ENCODE measurements at places on chromosomes 12 and 14. TPM values are rescaled to one million over a fixed set of nuclear protein-coding genes. Genes with fewer than 3 reads are reported as not detected.

Gene AGAP2
- 1.7 TPM for total RNA-seq

Gene RNASE12
- total RNA-seq: not detected

Gene MAP3K9
- total RNA-seq: 14.9 TPM

Gene AQP2
- not detected for total RNA-seq

Gene CLEC1A
- total RNA-seq: not detected

Gene SIX6
- total RNA-seq: 1.4 TPM

Gene NOS1
- total RNA-seq: 0.11 TPM

Gene EEF1AKMT3
- 4.8 TPM for total RNA-seq

Gene PRMT5
- total RNA-seq: 54.6 TPM

Gene CACNA2D4
- 8.5 TPM for total RNA-seq

Gene SERPINA10
- not detected for total RNA-seq

Gene RPS6KA5
- total RNA-seq: 6.1 TPM

Gene KLHL33
- 0.22 TPM for total RNA-seq

Gene ETV6
- total RNA-seq: 6.2 TPM

DNA sequence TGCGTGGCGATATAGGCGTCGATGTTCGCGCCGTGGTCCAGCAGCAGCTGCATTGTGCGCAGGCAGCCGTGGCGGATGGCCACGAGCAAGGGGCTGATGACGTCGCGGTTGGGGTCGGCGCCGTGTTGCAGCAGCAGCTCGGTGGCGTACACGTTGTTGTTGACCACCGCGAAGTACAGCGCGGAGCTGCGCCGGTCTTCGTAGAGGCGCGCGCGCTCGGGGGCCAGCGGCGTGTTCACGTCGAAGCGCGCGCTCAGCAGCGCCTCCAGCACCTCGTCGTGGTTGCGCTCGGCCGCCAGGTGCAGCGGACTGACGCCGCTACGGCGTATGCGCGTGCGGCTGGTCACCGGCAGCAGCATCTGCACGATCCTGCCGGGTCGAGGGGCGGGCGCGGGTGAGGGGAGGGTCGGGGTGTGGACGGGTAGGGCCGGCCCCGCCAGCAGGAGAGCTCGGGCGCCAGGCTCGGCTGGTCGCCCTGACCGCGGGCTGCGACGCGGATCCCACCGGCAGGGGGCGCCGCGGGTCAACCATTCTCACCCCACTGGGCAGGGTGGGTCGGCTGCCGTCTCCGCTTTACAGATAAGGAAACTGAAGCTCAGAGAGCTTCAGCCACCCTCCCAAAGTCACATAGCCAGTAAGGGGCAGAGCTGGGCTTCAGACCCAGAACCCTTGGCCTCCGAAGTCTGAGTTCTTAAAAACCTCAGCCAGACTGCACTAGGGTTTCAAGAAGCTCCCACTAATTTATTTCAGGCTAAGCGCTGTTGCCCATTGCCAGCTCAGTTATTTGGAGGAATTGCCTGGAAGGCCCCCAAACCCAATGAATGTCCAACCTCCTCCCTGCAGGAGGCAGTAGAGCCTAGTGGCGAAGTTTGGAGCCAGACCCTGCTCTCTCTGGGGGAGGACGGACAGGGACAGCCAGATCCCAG is 12.4 kb downstream of the FAM181A start:
- peak; percentile 93 for DNase-seq

DNA sequence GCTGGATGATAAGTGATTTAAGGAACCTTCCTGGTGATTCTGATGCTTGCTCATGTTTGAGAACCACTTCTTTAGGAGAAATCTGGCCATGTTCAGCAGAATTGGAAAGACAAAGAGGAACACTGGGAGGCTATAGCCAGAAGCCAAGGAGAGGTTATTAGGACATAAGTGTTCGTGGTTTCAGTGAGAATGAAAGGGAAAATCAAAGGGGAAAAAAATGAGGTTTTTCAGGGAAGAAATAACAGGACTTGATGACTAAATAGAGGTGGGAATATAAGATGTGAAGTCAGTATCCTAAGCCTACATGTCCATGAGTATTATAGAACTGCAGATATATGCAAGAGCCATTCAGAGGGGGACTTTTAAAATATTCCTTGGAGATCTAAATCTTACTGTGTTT is 95.6 kb downstream of the DAAM1 start:
- DNase-seq: no peak

- no peak for DNase-seq
These were observed 32.4 kb downstream of the PITPNM2 start for GRCh38 chr12:123118497-123118896.

GRCh38 chr14:24734917-24735500 is 101.0 kb upstream of the GZMB start:
- DNase-seq: peak; percentile 83

DNA sequence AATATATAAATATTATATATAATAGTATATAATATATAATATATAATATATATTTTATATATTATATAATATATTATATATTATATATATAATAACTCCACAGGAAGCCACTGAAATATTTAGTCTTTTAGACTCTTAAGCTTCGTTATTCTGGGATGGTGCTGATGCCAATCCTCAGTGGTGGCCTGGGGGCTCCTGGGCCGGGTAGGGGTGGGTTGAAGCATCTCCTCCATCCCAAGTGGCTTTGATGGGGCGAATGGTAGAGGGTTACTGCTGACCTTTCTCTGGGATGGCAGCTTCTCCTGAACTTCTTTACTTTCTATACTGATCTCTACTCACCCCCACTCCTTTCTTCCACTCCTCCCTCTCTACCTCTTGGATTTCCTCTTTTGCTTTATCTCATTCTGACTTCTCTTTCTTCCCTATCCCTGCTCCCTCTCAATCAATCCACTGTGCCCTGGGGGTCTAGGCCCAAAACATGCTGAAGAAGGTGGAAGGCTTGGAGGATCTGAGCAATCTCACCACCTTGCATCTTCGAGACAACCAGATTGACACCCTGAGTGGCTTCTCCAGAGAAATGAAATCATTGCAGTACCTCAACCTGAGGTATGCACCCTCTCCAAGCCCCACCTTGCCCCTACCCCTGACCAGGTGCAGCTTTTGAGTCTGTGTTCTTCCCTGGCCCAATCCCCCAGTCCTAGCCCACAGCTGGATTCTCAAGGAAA is 4.8 kb upstream of the ENO2 start:
- no peak for DNase-seq

DNA sequence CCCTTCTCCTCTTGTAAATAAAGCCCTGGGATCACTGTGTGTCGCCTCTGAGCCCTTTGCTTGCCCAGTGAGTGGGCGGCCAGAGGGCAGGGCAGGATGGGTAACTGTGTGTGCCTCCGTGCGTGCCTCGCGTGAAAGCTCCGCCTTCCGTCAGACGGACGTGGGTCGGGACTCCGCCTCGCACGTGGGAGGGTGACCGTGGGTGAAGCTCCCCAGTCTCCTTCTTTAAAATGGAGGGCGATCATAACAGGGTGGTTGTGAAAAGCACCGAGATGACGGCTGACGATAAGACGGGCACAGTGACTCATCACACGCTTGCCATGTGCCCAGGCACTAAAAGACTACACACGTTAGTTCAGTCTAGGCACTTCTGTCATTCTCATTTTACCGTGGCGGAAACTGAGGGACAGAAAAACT is 9.2 kb downstream of the PHB2 start:
- no peak for DNase-seq

DNA sequence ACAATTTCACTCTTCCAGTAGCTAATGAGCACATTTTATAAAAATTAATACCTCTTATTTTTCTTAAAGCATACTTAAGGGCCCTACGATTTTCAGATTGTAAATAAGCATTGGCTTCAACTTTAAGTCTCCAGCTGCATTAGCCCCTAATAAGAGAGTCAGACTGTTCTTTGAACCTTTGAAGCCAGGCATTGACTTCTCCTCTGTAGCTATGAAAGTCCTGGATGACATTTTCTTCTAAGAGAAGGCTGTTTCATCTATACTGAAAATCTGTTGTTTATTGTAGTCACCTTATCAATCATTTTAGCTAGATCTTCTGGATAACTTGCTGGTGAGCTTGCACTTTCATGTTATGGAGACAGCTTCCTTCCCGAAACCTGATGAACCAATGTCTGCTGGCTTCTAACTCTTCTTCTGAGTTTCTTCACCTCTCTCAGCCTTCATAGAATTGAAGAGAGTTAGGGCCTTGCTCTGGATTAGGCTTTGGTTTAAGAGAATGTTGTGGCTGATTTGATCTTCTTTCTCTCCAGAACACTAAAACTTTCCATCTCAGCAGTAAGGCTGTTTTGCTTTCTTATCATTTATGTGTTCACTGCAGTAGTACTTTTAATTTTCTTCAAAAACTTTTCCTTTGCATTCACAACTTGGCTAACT is 377.1 kb upstream of the RGS6 start:
- no peak for DNase-seq

- no peak for DNase-seq
These were observed at the start of gene HOXC4 for GRCh38 chr12:54053751-54054741. Gene HOXC4 (plus strand): TSS chr12:54053835. CDS start chr12:54053923, 88 bp downstream.

- peak; percentile 57 for DNase-seq
These were observed 661.7 kb downstream of the VRK1 start for GRCh38 chr14:97458661-97459579.

GRCh38 chr12:19848421-19848820 is 409.1 kb downstream of the AEBP2 start:
- no peak for DNase-seq

GRCh38 chr14:73472185-73473114 is 14.1 kb upstream of the NUMB start:
- DNase-seq: peak; percentile 71

DNA sequence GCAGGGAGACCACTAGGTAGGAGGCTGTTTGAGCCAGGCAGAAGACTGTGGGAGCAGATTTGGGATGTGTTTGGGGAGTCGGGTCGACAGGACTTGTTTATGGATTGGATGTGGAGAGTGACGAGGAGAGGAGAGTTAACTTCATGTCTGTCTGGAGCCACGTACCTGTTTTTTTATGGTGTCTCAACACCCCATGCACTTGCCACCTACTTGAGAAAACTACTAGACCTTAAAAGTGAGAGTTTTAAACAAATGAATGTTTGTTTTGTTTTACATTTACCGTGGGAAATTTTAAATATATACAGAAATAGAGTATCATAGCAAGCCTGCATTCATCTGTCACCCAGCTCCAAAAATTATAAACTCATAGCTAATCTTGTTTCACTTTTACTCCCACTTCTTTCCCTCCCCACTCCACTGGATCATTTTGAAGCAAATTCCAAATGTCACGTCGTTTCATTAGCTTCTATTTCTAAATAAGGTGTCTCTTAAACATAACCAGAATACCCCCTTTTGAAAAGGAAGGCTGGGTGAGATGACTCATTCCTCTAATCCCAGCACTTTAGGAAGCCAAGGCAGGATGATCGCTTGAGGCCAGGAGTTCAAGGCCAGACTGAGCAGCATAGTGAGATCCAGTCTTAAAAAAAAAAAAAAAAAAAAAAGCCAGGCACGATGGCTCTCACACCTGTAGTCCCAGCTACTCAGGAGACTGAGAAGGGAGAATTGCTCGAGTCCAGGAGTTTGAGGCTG is 136.2 kb downstream of the ANO6 start:
- DNase-seq: no peak

- DNase-seq: peak; percentile 51
These were observed 197.2 kb upstream of the PLEKHG7 start for GRCh38 chr12:92505254-92506231.

- no peak for DNase-seq
These were observed 589.0 kb downstream of the C12orf50 start for GRCh38 chr12:87439990-87440827.

DNA sequence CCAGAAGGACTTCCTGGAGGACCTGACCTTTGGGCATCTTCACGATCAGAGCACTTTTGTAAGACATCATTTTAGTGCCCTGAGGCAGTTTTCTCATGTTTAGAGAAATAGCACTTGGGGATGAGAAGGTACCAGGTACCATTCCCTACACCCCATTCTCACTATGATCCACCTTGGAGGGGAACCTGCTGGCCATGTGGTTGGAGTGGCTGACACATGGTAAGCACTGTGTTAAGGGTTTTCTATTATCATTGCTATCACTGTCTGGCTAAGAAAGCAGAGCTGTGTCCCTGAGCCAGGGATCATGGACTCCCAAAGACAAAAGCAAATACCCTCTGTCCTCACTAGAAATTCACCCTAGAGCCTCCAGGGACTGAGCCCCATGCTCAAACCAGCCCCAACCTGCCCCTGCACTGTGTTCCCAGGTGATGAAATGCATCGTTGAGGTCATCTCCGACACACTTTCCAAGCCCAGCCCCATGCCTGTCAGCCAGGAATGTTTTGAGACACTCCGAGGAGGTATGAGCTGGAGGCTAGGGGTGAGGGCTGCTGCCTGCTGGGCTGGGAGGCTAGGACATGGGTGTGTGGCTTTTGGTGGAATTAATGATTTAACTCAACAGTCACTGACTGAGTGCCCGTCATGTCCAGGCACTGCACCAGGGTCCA is 3.4 kb downstream of the CHGA start:
- DNase-seq: no peak

DNA sequence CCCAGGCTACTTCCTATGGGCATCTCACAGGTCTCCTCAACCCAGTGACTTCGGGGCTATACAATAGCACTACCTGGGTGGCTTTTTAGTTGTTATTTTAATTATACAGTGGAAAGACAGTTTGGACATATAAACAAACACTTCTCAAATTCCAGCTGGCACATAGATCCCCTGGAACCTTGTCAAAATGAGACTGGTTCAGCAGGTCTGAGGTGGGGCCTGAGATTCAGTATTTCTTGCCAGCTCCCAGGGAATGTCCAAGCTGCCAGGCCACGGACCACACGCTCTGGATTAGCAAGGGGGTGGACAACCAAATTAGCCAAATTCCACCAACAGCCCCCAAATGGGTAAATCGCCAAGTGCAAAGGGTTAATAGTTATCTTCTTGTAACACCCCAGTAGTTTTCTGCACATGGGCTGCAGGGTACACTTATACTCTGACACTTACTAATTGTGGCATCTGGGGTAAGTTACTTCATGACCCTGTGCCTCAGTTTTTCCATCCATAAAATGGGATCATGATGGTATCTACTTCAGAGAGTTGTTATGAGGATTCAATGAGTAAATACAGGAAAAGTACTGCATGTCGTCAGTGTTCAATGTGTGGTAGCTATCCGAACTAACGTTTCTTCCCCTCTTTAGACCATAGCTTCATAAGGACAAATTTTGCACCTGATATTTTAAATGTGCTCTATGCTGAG is 789.4 kb upstream of the TBX3 start:
- no peak for DNase-seq

DNA sequence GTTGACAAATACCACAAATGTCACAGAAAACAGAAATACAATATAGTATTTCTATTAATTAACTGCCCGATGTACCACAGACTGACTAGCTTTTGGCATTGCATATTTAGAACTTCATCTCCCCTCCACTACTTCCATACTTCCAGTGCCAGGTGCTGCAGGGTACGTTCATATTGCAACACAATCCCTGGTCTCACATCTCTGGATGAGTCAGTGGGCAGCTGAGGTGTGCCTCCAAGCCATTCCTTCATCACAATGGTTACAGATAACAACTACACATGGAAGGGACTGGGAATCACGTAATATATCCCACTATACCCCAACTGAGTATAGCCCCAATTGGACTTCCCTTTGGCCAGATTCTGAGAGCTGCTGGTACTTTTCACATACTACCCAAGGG is 31.1 kb downstream of the CCDC198 start:
- DNase-seq: no peak

- no peak for DNase-seq
These were observed 266.0 kb downstream of the ALG10 start for GRCh38 chr12:34287986-34288962.

Data from neural progenitor cell (in vitro differentiated cells).